T-helper 2 cell treated with Interferon-gamma antibody and Interleukin-4, amounts not matched to agents 5 μg/mL and 100 μg/mL, for 36 hours (primary cell): ENCODE measurements at places on chromosomes 1 and 21.

DNA sequence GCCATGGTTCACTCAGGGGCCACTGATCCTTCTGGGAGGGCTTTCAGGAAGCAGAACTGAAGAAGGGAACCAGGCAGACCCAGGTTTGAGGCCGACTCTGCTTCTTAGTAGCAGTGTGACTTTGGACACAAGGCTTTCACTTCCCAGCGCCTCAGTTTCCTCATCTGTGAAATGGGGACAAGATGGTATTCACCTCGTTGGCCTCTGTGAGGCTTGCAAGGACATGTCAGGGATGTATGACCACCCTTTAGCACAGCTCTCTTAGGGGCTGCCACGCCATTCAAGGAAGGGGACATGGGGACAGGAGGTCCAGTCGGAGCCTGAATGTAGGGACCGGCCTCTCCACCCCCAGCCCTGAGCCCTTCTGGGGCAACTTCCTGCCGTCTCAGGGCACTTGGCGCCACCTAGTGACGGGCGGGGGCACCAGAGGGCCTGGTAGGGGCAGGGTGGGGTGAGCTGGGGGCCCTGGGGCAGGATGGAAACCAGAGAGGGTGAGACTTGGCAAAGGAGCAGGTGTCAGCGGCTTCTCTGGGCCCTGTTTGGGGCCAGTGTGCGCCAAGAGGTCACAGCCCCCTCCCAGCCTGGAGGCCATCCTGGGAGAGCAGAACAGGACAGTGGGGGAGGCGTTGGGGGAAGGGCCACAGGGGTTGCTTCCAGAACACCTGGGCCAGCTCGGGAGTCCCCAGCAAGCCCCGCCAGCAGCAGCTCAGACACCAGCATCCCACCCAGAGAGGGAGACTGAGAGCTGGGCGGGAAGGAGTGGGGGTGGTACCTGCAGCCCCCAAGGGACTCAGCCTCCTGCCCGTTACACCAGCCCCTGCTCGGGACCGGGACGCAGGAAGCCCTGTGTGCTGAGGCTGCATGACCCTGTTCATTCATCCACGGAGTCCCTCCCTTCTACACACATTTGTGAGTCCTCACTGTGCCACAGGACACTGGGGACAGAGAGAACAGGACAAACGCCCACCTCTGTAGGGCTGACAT is 102.5 kb upstream of the TARDBP start:
- peak; percentile 39 for DNase-seq

DNA sequence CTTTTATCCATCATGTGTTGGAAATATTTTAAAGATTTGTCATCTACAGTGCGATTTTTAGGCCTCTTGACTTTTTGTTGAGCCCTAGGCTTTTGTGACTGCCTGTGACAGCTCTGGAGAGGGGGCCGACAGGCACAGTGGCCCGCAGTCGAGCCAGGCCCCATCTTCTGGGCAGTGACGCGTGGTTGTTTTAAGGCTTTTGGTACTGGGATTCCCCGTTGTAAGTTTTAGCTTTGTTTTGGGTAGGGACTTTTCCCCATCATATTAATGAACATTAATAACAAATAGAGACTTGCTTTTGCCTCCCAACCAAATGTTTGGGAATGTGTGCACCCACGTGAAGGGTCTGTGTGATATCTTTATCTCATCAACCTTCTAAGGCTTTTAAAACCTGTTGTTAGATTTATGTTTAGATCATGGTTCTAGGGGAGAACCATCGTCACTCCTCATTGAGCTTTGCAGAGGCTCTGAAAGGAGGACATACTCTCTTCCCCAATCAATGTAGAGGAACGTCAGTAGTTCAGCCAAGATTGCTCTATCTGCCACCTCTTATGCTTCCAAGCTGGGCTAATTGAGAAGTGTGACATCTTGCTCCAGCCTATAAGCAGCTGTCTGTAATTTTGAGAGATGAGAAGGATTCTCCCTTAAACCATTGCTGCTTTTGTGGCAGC is 34.6 kb downstream of the MAPKAPK2 start:
- DNase-seq: no peak

GRCh38 chr1:242089911-242090310 is 91.0 kb upstream of the MAP1LC3C start:
- DNase-seq: no peak

- no peak for DNase-seq
Measured at GRCh38 chr1:89025928-89026327, 3.3 kb upstream of the GBP3 start.

DNA sequence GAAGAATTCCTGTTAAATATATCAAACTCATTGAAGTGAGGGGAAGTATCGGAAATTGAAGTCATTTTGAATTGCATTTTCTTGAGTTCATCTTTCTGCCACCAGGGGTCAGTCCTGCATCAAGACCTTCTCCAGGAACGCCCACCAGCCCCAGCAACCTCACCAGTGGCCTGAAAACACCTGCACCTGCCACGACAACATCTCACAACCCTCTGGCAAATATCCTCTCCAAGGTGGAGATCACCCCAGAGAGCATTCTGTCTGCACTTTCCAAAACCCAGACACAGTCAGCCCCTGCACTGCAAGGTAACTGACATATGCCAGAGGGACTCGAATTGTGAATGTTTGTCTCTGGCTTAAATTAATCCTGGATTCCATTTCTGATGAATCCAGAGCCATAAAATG is 22.8 kb upstream of the TARS2 start:
- DNase-seq: peak; percentile 60

GRCh38 chr1:161359291-161359690 is 8.4 kb downstream of the CFAP126 start:
- DNase-seq: no peak

GRCh38 chr1:53600561-53600960 is 138.4 kb downstream of the GLIS1 start:
- DNase-seq: no peak

- DNase-seq: no peak
Measured at GRCh38 chr1:223761411-223761810, 49.1 kb downstream of the CAPN2 start.

DNA sequence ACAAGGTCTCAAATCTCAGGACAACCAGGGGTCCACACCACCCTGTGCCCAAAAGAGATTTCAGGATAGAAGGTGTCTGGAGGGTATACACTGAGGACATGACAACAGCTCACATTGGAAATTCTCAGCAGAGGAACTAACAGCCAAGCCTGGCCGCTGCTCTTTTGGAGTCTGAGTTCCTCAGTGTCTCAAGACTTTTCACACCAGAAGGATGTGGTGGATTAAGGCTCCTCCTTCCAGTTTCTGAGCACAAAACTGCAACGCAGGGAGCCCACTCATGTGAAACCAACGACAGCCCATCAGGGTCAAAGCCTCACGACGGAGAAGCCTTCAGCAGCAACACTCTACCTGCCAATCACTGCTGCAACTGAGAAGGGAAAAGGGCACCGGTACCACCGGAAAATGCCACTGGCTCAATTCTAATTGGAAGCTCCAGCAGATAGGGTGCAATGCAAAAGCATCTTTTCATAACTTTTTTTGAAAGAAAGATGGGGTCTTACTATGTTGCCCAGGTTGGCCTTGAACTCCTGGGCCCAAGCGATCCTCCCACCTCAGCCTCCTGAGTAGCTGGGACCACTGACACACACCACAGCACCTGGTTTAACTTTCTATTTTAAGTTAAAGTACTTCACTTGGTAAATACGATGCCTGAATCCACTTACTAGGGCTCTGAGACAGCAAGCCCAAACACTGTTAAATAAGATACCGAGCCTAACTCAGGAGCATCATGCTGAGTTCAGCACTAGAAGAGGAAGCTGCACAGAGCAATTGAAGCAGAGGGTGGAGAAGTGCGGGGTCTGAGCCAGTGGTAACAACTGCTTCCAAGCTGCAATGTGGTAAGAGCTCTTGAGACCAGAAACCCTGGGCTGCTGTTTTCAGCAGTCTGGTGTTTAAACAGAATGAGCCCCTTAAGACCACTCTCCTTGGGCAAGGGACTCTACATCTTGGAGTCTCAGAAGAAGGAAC is 7.8 kb downstream of the CAPZB start:
- DNase-seq: peak; percentile 42

DNA sequence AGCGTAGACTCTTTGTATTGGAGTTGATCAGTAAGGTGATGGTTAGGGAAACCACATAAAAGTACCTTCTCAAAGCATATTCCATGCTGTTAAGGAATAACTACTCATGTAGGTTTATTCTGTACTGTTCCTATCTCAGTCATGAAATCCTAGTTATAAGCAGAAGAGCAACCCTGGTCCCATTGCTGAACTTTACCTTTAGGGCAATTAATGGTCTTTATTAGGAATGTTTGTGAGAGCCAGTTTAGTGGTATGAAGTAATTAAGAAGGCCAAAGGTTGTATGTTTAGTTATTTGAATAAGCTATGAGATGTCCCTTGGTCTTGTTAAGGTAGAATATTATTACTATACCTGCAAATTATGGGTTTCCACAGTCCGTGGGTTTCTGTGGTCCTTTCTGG is 44.0 kb downstream of the ACP6 start:
- DNase-seq: no peak

DNA sequence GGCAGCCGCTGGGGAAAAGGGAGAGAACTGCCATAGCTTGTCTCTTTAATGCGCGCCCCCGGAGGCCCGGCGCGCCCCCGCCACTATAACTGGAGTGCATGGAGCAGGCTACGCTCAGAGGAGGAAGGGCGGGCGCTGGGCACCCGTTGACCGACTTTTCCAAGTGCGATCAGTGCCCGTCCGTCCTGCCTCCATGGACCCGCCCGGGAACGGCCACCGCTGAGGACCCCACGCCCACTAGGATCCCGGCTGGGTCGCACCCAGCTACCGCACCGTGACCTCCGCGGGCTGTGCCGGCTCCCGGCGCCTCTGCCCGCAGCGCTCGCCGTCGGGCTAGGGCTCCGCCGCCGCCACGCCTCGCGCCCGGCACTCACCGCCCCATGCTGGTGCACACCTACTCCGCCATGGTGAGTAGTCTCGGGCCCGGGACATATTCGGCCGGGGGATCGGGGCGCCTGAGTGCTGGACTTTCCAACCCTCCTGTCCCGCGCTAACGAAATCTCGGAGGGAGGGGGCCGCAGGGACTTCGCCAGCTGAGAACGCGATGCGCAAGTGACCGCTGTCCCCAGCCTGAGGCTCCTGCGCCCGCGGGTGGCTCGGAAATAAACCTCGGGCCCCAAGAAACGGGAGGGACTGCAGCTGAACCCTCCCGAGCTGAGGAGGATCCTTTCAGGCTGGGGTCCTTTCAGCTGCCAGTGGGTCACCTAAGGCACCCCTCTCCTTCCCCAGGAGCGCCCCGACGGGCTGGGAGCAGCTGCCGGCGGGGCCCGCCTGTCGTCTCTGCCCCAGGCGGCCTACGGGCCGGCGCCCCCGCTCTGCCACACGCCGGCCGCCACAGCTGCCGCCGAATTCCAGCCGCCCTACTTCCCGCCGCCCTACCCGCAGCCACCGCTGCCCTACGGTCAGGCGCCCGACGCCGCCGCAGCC is at the start of gene TFAP2E:
TSS of gene TFAP2E (plus strand) at position 117 of the 927 bp plus-strand sequence. CDS start at position 381, 264 bp downstream.
- DNase-seq: no peak

DNA sequence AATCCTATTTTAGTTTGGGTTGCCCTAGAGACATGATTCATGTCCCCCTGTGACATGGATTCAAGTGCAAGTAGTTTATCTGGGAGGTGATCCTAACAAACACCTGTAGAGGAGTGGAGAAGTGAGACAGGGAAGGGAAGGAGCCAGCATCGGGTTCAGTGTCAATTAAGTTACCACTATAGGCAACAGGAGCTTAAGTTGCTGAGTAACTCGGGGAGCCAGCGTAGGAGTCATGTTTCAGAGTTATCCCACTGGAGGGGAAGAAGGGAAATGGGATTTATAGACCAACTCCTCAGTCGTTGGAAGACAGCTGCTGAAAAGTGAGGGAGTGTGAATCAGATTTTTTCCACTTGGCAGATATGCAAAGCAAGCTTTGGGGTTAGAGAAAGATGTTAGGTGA is 54.9 kb downstream of the SLC30A7 start:
- DNase-seq: no peak

DNA sequence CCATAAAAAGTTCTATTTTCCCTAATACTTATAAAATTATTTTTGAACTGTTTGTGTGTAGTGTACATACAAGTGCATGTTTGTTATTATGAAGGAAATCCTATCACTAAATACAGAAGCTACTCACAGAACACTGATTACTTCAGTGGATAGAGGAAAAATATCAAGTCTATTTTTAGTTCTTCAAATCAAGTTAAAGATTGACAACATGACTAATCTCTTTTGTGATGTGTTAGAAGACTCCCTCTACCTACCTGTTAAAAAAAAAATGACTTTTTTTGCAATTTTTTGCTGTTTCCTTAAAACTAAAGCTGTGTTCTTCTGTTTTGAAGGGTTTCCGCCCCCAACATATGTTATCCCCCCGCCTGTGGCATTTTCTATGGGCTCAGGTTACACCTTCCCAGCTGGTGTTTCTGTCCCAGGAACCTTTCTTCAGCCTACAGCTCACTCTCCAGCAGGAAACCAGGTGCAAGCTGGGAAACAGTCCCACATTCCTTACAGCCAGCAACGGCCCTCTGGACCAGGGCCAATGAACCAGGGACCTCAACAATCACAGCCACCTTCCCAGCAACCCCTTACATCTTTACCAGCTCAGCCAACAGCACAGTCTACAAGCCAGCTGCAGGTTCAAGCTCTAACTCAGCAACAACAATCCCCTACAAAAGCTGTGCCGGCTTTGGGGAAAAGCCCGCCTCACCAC is 45.5 kb downstream of the NCF2 start:
- no peak for DNase-seq

GRCh38 chr1:18693256-18694098 is 62.8 kb downstream of the PAX7 start:
- DNase-seq: no peak
